ENCODE measurements at places on chromosomes 5 and 9.

GRCh38 chr5:96569332-96569731, 92.8 kb upstream of the CAST start:
- DNase-seq, result no peak

- DNase-seq, result no peak
Observed at GRCh38 chr9:77017505-77017894, 2.0 kb upstream of the FOXB2 start.

DNA sequence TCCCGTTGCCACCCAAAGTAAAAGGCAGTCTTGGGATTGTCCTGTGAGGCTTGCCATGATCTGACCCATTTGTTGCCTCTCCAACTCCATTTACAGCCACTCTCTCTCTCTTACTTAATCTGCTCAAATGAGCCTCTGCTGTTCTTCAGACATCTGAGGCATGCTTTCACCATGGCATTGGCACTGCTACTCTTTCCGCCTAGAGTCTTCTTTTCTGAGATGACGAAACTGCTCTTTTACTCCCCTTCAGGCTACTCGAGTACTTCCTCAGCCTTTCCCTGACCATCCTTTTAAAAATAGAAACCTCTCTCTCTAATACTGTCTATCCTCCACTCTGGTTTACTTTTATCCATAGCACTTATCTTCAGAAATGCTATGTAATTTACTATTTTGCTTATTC, 9.0 kb downstream of the FOCAD start:
- no peak for DNase-seq

DNA sequence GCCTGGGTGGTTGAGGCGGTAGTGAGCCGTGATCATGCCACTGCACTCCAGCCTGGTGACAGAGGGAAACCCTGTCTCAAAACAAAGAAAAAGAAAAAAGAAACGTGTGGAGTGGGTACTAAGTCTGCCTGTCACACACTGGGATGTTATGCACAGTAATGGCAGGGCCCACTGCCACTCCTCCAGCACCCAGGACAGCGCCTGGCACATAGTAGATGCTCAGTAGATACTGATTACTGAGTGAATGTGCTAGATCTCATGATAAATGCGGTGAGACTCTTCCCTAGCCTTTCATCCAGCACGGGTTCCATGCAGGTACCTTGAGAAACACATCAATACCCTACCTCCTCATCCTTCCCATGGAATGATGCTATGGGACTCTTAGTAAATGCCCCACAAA, 87.4 kb upstream of the HSPA9 start:
- no peak for DNase-seq

DNA sequence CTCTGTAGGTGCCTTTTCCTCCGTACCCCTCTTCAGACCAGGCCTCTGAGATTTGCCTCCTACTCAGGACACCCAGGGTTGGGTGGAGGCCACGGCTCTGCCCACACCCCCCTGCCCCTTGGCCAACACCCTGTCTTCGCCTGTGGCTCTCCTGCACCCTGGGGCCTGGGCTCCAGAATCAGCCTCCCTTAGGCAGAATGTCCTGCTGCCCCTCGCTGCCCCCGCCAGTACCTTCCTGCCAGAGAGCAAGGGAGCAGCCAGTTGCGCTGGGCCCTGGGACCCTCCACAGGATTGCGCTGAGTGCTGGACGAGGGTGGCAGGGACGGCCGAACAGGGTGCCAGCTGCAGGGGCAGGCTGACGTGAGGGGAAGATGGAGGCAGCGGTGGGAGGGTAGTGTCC, 53.5 kb downstream of the COL5A1 start:
- no peak for DNase-seq

GRCh38 chr5:179288101-179288808, 57.0 kb downstream of the ADAMTS2 start:
- no peak for DNase-seq

DNA sequence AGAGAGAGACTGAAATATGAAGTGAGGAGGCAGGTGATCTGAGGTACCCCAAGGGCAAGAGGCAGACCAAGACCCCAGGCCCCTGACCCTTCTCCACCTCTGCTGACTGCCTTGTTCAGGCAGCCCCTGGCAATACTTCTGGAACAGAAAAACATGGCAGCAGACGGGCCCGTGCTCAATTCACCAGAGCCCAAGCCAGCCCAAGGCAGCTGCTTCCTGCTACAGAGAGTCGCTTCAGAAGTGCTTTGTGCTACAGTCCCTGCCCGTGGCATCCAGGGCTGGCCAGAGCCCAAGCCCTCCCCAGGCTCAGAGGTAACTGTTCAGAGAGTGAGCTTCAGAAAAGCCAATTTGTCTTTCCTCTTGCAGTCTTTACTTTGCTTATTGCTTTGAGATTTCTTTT, 151.4 kb upstream of the FSTL4 start:
- no peak for DNase-seq

DNA sequence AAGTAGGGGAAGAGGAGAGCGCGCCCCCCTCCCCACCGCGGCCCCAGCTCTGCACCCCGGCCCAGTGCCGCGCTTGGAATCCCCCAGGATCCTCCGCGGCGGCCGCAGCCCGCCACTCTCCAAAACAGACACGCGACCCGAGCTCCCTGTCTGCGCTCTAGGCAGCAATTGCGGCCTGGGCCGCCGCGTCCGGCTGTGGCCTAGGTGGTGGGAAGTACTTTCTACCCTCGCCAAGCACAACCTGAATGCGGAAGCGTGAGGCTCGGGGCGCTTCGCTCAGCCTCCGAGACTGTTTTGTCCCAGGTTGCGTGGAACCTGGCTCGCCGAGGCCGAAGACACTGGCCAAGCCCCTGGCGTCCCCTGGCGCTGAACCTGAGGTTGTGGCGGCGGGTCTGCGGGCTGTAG, 3.3 kb upstream of the FOXB2 start:
- no peak for DNase-seq

GRCh38 chr9:105681724-105682123, 12.6 kb upstream of the TMEM38B start:
- no peak for DNase-seq

DNA sequence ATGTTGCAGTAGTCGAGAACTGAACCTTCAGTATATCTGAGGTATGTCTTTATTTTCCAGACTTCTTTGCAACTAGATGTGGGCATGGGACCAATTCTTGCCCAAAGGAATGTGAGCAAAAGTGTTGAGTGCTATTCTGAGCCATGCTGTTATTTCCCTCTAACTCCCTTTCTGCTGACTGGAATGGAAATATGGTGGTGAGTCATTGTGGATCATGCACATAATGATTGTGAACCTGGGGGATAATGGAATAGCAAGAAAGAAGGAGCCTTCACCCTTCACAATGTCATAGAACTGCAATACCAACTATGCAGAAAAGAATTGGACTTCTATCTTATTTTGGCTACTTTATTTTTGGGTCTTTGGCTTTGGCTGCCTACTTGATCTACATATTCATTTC, 10.3 kb upstream of the DOCK2 start:
- DNase-seq, result peak; percentile 36

GRCh38 chr9:33108472-33108871, 32.0 kb upstream of the SMU1 start:
- DNase-seq, result no peak

- no peak for DNase-seq
Observed at GRCh38 chr9:86754581-86755560, 192.4 kb downstream of the GAS1 start.

DNA sequence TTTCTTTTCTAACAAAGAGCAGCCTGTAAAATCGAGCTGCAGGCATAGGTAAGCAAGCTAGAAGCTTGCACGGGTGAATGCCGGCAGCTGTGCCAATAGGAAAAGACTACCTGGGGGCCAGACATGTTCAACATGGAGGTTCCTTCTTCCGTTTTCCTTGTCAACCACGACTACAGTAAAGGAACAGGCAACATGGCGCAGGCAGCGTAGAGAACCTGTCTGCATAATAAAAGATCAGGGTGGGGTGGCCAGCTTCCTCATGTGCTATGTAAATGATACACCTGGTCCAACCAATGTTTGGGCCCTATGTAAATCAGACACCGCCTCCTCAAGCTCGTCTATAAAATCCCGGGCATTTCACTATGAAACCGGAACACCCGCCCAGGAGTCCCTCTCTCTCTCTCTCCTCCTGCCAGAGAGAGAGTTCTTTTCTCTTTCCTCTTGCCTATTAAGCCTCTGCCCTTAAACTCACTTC, 103.8 kb upstream of the LIFR start:
- no peak for DNase-seq

GRCh38 chr5:35899800-35900199, 38.6 kb downstream of the CAPSL start:
- no peak for DNase-seq

DNA sequence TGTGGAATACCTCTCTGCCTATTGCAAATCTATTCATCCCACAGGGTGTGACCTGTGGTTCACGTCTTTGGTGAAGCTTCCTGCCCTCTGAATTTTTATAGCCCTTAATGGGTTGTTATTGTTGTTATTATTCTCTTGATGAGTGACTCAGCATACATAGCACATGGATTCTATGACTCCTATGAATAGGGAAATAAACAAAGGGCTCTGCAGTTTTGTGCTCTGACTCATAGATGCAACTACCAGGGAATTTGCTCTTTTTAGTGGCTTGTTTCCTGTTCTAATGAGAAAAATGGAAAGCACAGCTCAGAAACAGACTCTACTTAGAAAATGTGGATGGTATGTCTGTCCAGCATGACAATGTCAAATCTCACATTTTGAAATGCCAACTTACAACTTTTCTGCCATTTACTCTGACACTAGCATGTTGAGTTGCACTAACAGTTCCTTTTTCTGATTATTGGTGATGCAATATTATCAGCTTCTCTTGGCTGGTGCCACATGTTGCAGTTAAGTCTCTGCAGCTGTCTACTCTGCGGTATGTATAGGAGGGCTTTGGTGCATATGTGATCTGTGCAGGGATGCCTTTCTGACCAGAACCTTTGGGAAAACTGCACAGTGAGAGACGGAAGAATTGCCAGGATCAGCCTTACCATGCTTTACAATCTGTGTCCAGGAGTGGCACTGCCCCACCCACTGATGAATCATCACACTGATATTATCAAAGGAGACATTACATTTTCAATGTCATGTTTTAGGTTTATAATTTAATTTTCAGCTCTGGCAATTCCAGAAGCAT, 996.4 kb upstream of the WWC1 start:
- peak; percentile 75 for DNase-seq

DNA sequence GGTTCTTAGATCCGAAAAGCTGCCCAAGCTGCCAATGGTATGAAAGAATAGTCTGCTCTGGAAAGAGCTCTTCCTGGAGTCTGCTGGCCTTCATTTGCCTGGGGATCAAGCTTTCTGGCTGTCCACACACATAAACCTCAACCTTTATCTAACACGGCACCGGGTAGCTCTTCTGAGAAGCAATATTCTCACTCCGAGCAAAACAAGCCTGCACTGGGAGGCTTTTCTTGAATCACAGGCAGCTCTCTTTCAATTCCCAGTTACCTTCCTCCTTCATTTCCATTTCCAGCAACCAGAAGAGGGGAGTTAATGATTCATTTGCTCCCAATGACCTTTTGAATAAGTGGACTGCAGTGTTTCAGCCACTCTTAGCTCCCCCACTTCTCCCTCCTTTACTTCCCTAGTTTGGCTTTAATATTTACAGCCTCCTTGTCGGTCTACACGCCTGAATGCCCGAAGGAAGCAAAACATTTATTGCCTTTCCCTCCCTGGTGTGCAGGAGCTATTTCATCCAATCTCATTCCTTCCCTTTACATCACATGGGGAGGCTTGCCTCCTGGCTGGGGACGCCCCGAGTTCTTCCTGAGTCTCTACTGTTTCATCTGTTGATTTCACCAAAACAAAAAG, 187.1 kb downstream of the ARHGEF28 start:
- no peak for DNase-seq

DNA sequence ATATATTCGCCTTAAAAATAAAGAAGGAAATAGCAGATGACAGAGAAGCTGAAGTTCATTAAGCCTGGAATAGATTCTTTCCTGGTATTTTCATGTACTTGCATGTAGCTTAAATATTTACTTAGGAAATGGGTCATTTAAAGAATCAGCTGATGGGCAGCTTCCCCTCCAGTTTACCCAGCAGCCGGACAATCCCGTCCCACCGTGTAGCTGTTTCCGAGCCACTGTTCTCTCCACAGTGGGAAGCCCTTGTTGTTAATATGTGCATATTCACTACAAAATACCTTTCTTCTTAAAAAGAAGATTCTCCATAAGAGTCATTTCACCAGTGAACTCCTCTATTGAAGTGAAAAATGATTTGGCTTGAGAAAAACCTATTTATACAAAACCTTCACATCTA, 187.0 kb downstream of the FANCC start:
- no peak for DNase-seq

- no peak for DNase-seq
Observed at GRCh38 chr5:142315096-142315900, 9.5 kb downstream of the SPRY4 start.

GRCh38 chr5:156641686-156642085, 208.4 kb upstream of the PPP1R2B start:
- no peak for DNase-seq

DNA sequence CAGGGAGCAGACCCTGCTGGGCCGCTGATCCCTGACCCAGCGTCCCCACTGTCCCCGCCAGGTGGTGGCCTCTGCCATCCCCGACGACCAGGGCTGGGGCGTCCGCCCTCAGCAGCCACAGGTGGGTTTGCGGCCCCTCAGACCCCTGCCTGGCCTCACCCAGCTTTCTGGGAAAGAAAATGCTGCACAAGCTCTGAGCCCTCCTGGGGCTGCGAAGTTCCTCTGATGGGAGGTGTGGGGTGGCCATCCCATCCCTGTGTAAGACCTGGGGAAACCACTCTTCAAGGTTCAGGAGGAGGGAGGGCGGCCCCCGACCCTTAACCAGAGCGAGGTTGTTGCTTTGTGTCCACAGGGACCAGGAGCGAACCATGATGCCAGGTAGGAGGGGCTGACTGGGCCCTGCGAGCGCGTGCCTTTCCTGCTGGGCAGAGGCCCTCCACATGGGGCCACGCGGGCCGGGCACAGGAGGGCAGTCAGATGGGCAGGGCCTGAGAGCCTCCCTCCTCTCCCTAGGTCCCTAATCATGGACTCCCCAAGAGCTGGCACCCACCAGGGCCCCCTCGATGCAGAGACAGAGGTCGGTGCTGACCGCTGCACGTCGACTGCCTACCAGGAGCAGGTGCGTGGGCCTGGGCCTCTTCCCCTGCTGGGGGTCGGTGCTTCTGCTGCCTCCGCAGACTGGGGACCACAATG, 7.7 kb downstream of the NOXA1 start:
- DNase-seq, result no peak

DNA sequence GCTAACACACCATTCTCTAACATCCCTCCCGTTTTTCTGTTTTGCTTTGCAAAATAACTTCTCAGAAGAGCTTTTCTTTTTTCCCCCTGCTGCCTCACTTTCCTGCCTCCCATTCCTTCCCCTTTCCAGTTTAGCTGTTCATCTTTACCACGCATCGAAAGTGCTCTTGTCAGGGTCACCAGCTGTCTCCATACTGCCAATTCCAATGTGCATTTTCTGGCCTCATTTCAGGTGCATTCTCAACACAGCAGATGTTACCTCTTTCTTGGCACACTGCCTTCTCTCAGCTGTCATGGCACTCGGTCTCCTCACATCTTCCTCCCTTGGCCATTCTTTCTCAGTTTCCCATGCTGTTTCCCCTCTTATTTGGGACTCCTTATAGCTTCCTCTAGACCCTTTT, 9.5 kb downstream of the ARSK start:
- no peak for DNase-seq
